GM12864 (cell line): ENCODE measurements at places on chromosomes 3 and 15.

- DNase-seq: no peak
These were observed 85.8 kb downstream of the THBS1 start for GRCh38 chr15:39666677-39667076.

GRCh38 chr15:77865106-77865610, 212.4 kb downstream of the TBC1D2B start:
- no peak for DNase-seq

DNA sequence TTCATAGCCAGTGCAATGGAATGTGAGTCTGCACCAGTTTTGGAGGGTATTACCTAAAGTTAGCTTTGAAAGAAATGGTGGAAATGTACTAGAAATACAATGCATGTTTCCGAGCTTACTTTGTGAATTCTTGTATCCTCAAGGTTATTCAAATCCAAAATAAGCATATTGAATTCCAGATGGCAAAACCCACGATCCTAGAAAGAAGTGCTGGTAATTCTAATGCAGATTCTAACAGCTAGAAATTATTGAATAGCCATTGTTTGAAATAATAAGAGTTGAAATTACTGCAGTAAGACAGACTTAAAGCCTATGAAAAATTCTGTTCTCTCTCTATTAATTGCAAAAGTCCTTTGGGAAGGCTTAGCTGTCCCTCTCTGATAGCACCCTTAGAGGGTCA, 258.4 kb downstream of the CHL1 start:
- no peak for DNase-seq

DNA sequence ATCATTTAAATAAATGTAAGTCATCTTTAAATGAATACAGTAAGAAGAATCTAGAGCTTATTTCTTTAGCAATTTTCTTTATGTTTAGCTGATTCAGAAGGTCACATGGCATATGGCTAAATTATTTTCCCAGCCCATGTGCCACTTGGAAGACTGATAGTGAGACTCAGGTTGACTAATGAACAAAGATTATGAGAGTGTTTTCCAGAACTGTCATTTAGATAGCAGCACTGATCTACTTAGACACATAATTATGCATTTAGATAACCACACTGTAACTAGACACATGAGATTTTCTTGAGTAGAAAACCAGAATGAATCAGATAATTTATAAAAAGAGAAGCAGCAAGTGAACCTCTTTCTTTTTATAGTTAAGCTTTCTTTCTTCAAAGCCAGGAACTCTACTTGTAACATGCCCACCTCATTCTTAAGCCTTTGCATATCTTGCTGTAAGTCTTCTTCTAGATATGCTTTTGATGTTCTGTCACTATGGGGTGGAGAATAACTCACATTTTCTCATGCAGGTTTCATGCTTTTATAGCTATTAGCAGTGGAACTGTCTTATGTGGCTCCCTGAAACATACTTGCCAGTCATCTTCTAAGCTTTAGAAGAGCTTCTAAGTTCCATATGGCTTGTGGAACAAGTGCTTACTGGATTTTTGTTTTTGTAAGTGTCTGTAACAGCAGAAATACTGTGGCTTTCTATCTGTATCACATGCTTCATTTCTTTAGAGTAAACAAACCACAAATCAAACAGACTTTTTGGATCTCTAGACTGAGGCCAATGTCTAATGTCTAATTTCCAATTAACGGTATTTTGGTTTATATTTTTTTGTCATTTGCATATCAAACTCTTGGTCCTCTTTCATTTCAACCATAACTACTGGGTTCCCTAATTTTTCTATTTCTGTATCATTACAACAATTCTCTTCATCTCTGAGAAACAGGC, 101.4 kb downstream of the LMLN start:
- no peak for DNase-seq

GRCh38 chr3:131541288-131541687, 38.5 kb upstream of the MRPL3 start:
- DNase-seq: no peak
